ENCODE measurements at places on chromosomes 5 and 9. TPM values are rescaled to one million over a fixed set of nuclear protein-coding genes. Genes with fewer than 3 reads are reported as not detected.

Gene NADK2
- 18.0 TPM for total RNA-seq

Gene SWI5
- 15.2 TPM for total RNA-seq

Gene TMEM203
- 30.0 TPM for total RNA-seq

Gene MAPK9
- 41.7 TPM for total RNA-seq

Gene FBXO4
- total RNA-seq, result 21.7 TPM

Gene FAM221B
- not detected for total RNA-seq

Gene IL13
- 14.9 TPM for total RNA-seq

Gene GALNT12
- total RNA-seq, result 6.3 TPM

Gene PCDHGA3
- not detected for total RNA-seq

Gene FAM151B
- 0.27 TPM for total RNA-seq

Gene PCDHA3
- not detected for total RNA-seq

Gene GPX8
- total RNA-seq, result not detected

Gene SPEF2
- 13.0 TPM for total RNA-seq

Gene GLRA1
- not detected for total RNA-seq

Gene CARTPT
- total RNA-seq, result not detected

Gene ZNF483
- 3.4 TPM for total RNA-seq

Gene ADRA1B
- not detected for total RNA-seq

Gene CAVIN4
- 0.07 TPM for total RNA-seq
